ENCODE measurements at places on chromosomes 5 and 9. TPM values are rescaled to one million over a fixed set of nuclear protein-coding genes. Genes with fewer than 3 reads are reported as not detected.

The C1QTNF3 gene
- total RNA-seq, result 4.9 TPM

DNA sequence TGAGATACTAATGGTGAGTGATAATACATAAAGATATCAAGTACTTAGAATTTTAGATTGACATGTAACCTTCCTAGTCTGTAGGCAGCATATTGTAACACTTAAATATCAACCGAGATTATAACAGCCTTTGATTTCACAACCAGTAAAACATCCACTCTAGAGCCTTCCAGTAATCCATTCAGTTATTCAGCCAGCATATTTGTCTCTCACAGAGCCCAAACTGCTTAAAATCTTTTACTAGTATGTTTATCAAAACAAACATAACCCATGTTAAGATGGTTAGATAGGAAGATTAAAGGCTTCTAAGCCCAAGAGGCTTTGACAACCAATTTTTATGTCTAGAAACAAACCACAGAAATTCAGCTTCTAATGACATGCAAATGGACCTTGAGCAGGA is 177.9 kb upstream of the FST start:
- H3K27me3 ChIP-seq, result no peaks in the 10 kb centered on the region
- H3K4me3 ChIP-seq, result no peak overlapping the region
- no peaks in the 10 kb centered on the region for H3K36me3 ChIP-seq
- no peaks in the 10 kb centered on the region for H3K4me1 ChIP-seq
- H3K27ac ChIP-seq, result no peak overlapping the region
- no peak for DNase-seq

- no peak overlapping the region for H3K27ac ChIP-seq
- H3K4me3 ChIP-seq, result no peak overlapping the region
- DNase-seq, result no peak
- H3K27me3 ChIP-seq, result no peaks in the 10 kb centered on the region
Measured at GRCh38 chr9:6126377-6126776, 89.2 kb upstream of the IL33 start.

- peaks cover 78% of the 10 kb centered on the region for H3K4me1 ChIP-seq
- H3K36me3 ChIP-seq, result no peaks in the 10 kb centered on the region
- no peak overlapping the region for H3K27ac ChIP-seq
- H3K27me3 ChIP-seq, result peaks cover 96% of the 10 kb centered on the region
- H3K4me3 ChIP-seq, result no peak overlapping the region
Measured at GRCh38 chr5:154475591-154476353, 2.3 kb downstream of the HAND1 start.

DNA sequence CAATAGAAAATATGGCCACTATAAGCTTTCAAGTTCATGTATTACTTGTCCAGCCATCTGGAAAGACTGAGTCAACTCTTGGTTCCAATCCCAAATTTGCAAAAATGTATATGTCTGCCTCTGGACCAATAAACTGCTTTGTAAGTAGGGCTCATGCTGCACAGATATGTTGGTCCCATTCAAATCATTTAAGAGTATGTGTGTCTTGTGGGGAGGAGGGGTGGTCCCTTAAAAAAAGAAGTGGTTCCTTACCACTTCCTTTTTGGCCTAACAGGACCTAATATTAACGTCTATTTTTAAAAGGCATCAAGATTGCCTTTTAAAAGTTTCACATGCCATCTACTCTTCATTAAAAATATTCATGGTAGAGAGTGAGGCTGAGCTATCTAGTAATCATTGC is 214.9 kb downstream of the KCTD16 start:
- H3K27me3 ChIP-seq, result no peaks in the 10 kb centered on the region
- H3K4me1 ChIP-seq, result no peaks in the 10 kb centered on the region
- no peaks in the 10 kb centered on the region for H3K36me3 ChIP-seq
- no peak for DNase-seq
- H3K4me3 ChIP-seq, result no peak overlapping the region
